ENCODE measurements at places on chromosomes 4 and X.

DNA sequence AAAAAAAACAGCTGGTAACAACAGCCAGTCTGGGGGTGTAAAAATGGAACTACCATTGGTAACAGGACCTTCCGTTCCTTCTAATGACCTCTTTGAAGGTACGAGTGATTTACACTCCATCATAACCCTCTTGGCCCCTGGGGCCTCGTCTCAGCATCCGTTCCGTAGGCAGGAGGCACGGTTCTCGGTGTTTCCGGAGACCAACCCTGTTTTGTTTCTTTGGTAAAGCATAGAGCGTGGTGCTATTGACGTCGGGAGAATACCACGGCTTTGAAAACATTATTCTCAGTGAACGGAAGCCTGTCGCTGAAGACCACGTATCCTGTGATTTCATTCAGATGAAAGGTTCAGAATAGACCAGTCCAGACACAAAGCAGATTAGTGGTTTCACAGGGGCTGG is 198.9 kb downstream of the ASMT start:
- DNase-seq, result no peak

DNA sequence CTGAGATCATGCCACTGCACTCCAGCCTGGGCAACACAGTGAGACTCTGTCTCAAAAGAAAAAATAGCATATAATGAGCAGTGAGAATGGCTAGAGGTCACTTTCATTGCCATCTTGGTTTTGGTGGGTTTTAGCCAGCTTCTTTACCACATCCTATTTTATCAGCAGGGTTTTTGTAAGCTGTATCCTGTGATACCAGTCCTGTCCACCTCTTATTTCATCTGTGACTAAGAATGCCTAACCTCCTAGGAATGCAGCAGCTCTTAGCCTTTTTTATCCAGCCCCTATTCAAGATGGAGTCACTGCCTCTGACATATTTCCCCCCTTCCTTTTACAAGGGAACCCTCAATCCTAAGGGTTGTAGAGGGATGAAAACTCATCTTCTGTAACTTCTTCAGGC is 26.1 kb upstream of the IGFBP7 start:
- DNase-seq, result peak; percentile 78

- DNase-seq, result peak; percentile 64
Observed at GRCh38 chrX:40908026-40908425, 172.7 kb upstream of the MED14 start.

- no peak for DNase-seq
Observed at GRCh38 chr4:114597410-114598115, 1.0 kb upstream of the UGT8 start.

GRCh38 chr4:112673076-112673475 is 36.1 kb downstream of the LARP7 start:
- DNase-seq, result no peak

- DNase-seq, result no peak
Observed at GRCh38 chr4:175946472-175947116, 119.0 kb upstream of the WDR17 start.

- DNase-seq, result peak; percentile 15
Observed at GRCh38 chr4:61666244-61666643, 466.1 kb downstream of the ADGRL3 start.

GRCh38 chr4:123257591-123257990 is 139.0 kb upstream of the SPRY1 start:
- no peak for DNase-seq

- DNase-seq, result no peak
Observed at GRCh38 chr4:120431180-120431579, 364.5 kb upstream of the MAD2L1 start.

- DNase-seq, result no peak
Observed at GRCh38 chr4:150599547-150599946, 17.6 kb downstream of the MAB21L2 start.

DNA sequence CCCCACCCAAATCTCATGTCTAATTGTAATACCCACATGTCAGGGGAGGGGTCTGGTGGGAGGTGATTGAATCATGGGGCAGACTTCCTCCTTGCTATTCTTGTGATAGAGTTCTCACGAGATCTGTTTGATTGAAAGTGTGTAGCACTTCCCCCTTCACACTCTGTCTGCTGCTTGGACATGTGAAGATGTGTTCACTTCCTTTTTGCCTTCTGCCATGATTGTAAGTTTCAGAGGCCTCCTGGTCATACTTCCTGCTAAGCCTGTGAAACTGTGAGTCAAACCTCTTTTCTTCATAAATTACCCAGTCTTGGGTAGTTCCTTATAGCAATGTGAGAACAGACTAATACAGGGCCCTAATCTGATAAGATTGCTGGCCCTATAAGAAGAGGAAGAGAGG is 1514.8 kb downstream of the RPA4 start:
- no peak for DNase-seq

- DNase-seq, result no peak
Observed at GRCh38 chr4:37555322-37555721, 130.9 kb downstream of the RELL1 start.

- DNase-seq, result peak; percentile 70
Observed at GRCh38 chrX:74535408-74536151, 78.8 kb downstream of the RLIM start.

DNA sequence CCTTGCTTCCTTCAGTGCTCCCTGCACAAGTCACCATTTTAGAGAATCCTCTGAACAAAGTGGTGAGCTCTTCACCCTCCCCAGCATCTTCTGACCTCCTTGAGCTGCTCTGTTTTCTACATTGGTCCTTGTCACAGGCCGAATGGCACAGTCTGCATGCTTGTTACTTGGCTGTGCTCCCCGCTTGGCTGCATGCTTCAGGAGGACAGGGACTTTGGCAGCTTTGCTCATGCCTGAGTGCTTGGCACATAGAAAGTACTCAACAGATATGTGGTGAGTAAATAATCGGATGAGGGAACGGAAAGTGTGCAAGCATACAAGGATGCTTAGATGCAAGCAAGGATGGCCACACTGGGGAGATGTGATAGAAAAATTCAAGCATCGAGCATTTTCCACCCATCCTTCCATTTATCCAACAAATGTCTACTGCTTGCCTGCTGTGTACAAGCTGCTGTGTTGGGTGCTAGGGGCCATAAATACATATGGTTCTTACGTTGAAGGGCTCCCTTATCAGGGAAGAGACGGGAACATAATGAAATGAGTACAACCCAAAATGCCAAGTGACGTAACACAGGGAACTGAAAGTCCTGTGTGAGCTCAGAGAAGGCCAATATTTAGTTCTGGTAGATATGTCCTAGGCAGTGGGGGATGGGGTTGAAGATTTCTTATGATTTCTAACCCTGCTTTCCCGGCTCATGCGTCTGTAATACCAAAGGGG is 31.2 kb downstream of the SLC2A9 start:
- no peak for DNase-seq

- DNase-seq, result peak; percentile 84
Observed at GRCh38 chr4:187183346-187183745, 459.7 kb upstream of the FAT1 start.

DNA sequence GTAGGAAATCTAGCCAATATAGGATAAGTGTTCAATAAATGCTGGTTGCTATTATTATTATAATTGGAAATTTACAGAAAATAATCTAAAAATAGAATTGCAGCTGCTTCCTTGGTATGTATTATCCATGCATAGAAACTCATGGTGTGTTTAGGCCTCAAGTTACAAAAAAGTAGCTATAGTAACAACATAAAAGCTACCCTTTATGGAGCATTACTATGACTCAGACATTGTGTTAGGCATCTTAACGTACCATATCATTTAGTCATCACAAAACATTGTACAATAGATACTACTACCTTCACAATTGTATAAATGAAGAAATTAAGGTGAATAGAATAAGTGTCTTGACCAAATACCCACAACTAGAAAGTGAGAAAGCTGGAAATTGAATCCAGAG is 126.9 kb upstream of the NRK start:
- DNase-seq, result peak; percentile 44

DNA sequence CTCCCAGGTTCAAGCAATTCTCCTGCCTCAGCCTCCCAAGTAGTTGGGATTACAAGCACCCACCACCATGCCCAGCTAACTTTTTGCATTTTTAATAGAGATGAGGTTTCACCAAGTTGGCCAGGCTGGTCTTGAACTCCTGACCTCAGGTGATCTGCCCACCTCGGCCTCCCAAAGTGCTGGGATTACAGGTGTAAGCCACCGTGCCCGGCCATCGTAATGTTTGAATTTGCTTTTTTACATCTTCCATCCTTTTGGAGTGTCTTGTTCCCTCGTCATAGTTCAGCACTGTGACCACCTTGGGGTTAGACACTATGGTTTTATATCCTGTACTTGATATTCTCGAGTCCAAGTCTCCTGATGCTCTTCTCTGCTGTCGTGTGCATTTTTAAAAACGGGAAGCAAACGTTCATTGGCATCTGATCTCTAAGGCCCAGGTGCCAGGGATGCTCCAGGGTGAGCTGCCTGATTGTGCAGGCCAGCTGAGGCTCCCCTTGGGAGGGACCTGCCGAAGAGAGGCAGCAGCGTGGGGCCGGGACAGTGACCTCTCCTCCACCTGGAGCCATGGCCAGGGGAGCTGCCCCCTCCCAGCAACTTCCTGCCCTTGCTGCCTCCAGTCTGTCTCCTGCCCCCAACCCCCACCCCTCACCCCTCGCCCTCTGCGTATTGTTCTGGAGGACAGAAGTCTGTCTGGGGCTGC is 16.7 kb downstream of the DGKQ start:
- DNase-seq, result no peak

GRCh38 chrX:1239681-1240142 is 27.3 kb upstream of the CRLF2 start:
- DNase-seq, result no peak

DNA sequence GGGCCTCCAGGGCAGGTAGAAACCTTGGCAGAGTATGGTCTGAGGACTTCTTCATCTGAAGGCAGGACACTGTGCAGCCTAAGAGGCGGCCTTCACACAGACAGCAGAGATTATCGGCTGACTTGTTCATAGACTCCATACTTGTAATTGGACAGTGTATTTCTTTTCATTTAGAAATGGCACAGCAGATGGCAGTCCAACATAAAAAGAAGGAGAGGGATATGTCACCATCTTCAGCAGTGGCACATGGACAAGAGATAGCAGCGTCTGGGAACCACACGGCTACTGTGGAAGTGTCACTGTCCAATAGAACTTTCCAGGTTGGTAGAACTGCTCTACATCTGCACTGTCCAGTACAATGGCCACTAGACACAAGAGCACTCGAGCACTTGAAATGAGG is 21.7 kb upstream of the GEMIN8 start:
- no peak for DNase-seq

DNA sequence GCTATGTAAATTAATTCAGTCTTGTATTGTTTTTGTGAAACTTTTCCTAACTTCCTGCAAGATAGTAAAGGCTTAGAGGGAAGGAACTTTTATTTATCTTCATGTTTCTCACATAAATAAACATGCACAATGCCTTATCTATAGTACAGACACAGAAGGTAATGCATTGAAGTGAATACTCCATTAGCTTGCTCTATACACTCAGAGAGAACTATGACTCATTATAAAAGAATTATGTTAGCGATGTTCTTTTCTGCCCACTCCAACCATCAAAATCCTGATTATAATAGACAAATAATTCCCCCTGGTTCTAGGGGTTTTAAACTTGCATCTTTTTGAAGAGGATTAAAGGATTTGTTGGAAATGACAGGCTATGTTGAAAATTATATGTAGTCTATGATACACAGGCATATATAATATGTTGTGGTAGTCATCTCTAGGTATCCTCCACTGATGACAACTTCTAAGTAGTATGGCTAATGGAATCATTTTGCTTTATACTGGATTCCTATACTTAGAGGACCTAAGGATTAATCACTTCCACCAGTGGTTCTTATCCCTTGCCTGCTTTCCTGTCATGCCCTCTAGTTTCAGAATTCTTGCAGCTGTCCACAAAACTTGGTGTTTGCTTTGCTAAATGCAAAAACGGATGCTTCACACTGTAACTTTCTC is 115.7 kb downstream of the NDST4 start:
- DNase-seq, result peak; percentile 4

DNA sequence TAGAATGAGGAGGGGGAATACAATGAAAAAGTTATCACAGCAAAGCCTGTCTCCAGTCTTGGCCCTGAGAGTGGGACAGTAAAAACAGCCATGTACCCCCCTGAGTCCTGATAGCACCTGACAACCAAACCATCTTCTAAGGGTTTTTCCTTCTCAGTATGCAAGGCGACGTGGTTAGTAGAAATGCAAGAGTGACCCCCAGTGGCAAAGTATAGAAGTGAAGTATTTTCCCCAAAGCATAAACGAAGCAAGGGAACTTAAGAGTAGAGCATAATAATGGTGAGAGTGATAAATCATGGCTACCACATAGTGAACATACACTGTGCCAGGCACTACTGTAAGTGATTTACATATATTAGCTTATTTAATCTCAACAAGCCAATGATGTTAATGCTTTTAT is 52.8 kb downstream of the FAM47C start:
- DNase-seq, result peak; percentile 6

GRCh38 chr4:53021754-53022512 is 159.8 kb downstream of the RASL11B start:
- no peak for DNase-seq

- DNase-seq, result no peak
Observed at GRCh38 chrX:124018023-124018422, 56.5 kb downstream of the STAG2 start.

- DNase-seq, result no peak
Observed at GRCh38 chrX:15299941-15300851, 15.2 kb downstream of the ASB11 start.

DNA sequence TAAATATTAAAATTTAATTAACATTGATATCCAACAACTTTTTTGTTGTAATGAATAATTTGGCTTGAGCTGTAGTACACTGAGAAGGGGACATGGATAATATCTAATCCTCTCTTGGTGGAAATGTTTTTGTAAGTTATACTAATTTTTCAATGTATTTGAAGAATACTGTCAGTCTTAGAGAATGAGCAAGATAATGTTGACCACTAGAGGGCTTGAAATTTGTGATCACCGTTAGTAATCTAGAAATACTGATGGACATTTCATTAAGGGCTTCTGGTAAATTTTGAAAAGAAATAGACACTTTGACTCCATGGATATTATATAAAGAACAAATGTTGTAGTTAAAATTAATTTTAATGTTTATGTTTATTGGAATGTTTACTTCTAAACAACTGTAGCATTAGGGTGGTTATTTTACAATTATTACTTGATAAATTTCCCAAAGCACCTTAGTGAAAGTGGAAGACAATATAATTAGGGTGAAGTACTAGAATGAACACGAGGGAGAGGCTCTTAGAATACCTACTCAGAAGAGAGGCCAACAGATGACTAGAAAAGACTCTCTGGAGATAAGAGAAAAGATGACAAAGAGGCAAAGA is 20.0 kb upstream of the CAMK2D start:
- no peak for DNase-seq

DNA sequence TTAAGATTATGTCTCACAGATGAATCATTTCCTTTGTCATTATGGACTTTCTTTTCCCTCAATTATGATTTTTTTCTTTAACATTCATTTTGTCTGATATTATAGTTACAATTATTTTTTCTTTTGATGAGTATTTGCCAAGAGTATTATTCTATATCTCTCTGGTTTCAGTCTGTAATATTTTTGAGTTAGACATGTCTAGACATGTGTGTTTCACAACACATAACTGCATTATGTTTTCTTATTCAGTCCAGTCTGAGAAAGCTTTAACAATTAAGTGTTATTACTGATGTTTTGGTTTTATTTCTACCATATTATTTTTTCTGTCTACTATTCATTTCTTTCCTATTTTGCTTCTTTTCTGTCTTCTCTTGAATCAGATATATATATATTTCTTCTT is 108.3 kb upstream of the MID1IP1 start:
- DNase-seq, result no peak

- no peak for DNase-seq
Observed at GRCh38 chrX:31551913-31552312, 480.1 kb upstream of the FTHL17 start.

GRCh38 chrX:20421697-20422096 is 155.0 kb upstream of the RPS6KA3 start:
- no peak for DNase-seq

Measured in astrocyte (in vitro differentiated cells and primary cell).